HL-60 (cell line): ENCODE measurements at places on chromosomes 16 and 17.

GRCh38 chr17:39750131-39751015 lies 12.6 kb downstream of the GRB7 start:
- no peak for DNase-seq

GRCh38 chr17:44214230-44214494 lies 5.3 kb downstream of the UBTF start:
- no peak for DNase-seq

GRCh38 chr17:78706271-78706915 lies 75.7 kb downstream of the CYTH1 start:
- DNase-seq = no peak

- DNase-seq = no peak
Observed at GRCh38 chr16:53537626-53538025, 34.6 kb upstream of the AKTIP start.

- no peak for DNase-seq
Observed at GRCh38 chr16:50961952-50962351, 189.1 kb downstream of the SALL1 start.
